Colonic mucosa (tissue), 4 donors: ENCODE measurements at places on chromosomes 11 and 22. TPM values are rescaled to one million over a fixed set of nuclear protein-coding genes. Genes with fewer than 3 reads are reported as not detected.
A peak's percentile ranks its signal among the peaks of the same experiment; 100 is the strongest.

GRCh38 chr22:49792107-49792506 is 35.6 kb downstream of the BRD1 start:
- DNase-seq = no peak

MPPED2 gene
- 1.8 TPM for total RNA-seq

DNA sequence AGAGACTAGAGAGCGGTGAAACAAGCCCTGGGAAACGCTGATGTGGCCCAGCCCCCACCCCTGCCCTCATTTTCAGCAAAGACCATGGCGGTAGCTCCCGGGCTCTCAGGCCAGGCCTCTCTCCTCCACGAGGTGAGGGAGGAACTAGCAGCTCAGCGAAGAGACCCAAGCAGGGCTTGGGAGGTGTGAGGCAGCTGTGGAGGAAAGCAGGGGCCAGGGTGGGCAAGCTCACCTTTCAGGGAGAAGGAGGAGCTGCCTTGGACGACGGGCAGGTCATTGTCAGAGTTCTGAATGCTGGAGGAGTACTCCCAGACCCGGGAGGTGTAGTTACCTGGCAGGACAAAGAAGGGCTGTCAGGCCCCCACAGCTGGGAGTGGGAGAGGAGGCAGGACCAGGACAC is 19.9 kb downstream of the TRIM29 start:
- DNase-seq = no peak

KCNJ11 gene
- total RNA-seq = 2.9 TPM

MLC1 gene
- not detected for total RNA-seq

- peak; percentile 64 for DNase-seq
These were observed 1.8 kb downstream of the ARRB1 start for GRCh38 chr11:75349521-75350116.

DNA sequence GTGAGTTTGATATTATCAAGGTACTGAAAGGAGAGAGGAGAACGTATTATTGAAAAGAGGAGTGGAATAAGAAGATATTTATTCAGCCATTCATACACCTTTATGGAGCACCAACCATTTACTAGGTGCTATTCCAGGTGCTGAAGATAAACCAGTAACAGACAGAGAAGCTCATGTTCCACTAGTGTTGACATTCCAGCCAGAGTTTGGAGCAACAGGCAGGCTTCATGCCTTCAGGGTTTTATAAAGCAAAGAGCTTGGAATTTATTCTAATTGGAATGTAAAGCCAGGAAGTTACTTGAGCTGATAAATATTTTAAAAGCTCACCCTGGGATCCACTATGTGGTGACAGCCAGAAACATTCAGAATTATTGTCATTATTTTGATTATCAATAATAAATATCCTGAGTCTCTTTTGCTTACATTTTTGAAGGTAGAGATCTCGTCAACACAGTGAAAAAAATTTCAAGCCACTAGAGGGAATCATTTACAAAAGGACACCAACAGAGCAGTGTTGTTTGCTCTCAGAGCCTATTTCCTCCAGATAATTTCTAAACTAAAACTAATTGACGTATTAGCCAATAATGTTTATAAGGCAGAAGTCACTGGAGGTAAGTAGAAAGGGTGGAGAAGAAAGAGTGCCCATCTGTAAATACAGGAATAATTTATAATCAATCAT is 172.0 kb downstream of the KCNA4 start:
- DNase-seq = no peak

SMIM35 gene
- not detected for total RNA-seq

DNA sequence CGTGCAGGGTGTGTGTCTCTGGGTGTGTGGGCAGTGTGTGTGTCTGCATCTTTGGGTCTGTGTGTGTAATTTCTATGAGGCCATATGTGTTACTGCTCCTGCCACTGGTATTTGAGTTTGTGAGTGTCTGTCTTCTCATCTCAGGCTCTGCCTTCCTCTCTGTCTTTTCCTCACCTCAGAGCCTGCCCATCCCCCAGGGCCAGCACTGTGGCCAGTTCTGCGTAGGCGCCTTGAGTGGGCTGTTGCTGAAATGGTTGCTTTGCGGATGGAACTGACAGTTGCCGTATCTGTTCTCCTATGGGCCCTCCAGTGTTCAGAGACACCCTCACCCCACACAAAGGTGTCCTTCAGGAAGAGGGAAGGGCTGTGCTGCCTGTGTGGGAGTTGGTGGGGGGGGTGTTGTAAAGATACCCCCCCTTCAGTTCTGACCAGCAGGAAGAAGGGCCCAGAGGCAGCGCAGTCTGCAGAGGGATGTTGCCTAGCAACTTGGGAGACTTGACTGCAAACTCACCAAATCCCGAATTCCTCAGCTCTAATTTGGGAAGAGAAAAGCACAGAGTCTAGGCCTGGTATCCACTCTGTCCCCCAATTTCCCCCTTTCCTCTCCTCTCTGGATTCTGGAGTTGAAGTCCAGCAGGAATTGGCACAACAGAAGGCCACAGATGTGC is 2.0 kb upstream of the NRGN start:
- DNase-seq = no peak

DNA sequence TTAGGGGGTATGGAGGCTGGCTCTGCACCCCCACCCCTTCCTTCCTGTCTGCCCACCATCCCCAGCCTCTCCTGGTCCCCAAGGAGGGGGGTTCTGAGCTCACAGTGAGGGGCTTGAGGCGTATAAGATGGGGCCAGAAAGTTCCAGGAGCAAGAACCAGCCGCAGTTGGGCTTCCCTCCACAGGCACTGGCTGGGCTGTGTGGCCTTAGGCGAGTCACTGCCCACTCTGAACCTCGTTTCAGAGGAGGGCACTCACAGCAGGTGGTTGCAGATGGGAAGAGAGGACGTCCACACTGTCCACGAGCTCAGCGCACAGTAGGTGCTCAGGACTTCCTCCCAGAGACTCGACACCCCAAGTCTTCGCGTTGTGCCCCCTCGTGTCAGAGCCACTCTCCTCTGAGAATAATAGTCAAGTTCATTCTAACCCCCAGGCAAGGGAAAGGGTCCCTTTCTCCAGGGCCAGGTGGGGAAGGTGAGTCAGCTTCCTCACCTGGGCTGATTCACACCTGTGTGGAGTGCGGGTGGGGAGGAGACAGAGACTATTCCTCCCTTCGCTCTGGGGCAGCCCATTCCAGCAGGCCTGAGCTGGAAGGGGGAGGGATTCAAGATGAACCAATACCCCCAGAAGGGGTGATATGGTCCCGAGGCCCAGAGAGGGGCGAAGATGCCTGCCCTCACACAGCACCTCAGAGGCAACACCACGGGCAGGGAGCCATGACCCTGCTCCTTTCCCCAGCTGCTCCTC is 29.3 kb downstream of the RPL3 start:
- no peak for DNase-seq

CTTN gene
- 302 TPM for total RNA-seq

DNA sequence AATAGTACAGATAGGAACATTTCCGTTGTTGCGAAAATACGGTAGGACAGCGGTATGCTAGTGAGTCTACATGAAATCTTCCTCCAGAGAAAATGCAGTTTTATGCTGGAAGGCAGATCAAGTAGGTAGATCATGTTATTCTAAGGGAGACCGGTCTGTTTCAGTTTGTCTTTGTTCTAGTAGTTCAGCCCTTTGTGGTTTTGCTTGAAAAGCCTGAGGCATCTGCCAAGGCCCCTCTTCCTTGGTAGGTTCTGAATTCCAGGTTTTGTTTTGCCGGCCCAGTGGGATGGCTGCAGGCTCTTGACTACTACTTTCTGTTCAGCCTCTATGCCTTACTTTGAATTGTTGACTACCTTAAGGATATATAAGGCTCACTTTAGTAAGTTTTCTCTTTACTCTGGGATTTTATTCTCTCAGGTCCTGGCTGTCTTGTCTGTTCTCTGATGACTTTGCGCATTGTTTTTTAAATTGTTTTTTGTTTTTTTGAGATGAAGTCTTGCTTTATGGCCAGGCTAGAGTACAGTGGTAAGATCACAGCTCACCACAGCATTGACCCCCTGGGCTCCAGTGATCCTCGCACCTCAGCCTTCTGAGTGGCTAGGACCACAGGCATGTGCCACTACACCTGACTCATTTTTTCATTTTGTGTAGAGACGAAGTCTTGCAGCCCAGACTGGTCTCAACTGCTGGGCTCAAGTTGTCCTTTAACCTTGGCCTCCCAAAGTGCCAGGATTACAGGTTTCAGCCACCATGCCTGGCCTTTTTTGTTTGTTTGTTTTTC is 53.7 kb downstream of the HIPK3 start:
- DNase-seq = no peak

- DNase-seq = no peak
These were observed 898 bp upstream of the ROBO3 start for GRCh38 chr11:124864176-124864891.

PLAAT4 gene
- total RNA-seq = 40.7 TPM

GRCh38 chr11:125356797-125357196 is 139.3 kb downstream of the FEZ1 start:
- DNase-seq = no peak

DNA sequence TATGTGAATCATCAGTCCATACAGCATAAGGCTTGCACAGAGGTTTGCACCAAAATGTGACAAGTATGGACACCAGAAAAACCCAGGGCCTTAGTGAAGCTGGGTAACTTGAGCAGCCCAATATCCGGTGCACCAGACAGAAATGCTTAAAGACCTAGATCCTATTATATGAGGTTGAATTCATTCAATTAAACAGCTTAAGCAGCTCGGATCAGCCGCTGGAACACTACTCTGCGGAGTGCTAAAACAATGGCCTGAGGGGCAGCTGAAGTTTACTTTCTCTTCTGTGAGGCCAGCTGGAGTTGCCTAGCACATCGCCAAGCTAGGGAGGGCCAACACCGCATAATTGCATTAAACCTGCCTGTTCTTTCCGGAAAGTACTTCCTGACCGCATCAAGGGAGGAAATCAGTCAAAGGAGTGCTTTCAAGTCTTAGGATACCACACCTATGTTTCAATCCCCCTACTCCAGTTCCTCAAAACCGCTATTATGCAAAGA is 17.0 kb upstream of the FAM181B start:
- DNase-seq = no peak

- no peak for DNase-seq
These were observed 13.2 kb upstream of the APOL6 start for GRCh38 chr22:35634943-35635540.

UPB1 gene
- 0.20 TPM for total RNA-seq

DNA sequence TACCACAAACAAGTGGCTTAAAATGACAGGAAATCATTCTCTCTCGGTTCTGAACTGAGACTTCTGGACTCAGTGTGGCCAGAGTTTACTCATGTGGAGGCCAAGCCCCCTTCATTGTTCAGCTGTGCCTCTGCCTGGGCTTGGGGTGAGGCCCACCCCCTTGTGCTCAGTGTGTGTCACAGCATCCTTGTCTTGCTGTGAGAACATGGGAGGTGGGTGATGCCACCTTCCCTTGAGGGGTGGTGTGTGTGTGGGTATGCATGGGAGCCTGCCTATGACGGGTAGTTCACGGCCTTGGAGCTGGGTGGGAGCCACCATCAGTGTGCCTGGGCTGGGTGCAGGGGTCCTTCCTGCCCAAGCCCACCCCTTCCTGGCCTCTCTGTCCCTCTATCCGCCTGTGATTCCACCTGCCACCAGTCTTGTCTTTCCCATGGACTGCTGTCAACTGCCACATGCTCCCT is 101.7 kb downstream of the MORC2 start:
- no peak for DNase-seq

GRCh38 chr11:64998690-64999431 is 2.1 kb upstream of the BATF2 start:
- peak; percentile 90 for DNase-seq

- DNase-seq = no peak
These were observed 687.2 kb downstream of the OPCML start for GRCh38 chr11:132844956-132845696.

- DNase-seq = no peak
These were observed at the start of gene HBD for GRCh38 chr11:5234381-5234834. Gene HBD, minus strand, starts transcription at chr11:5234483. Its CDS starts 50 bp downstream, at chr11:5234433.

TMEM179B gene
- 46.7 TPM for total RNA-seq

GRCh38 chr11:114058026-114058706 is 1.3 kb upstream of the ZBTB16 start:
- no peak for DNase-seq

DNA sequence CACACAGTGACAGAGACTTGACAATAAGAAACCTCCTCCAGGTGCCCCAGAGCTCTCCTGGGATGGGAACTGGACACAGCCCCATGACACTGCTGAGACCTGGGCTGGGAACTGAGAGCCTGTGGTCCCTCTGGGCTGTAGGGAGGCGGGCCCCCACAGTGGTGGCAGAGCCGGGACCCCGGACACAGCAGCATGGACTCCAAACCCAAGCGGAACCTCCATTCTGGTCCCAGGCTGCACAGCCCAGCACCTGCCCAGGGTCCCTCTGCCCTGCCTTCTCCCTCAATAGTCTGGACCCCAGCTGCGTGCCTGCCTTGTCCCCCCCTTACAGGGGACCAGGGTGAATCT is 8.4 kb upstream of the APOBEC3H start:
- DNase-seq = no peak

GRCh38 chr22:38072322-38073149 is 11.4 kb downstream of the SLC16A8 start:
- DNase-seq = no peak

GRCh38 chr11:17714356-17714854 is 5.0 kb upstream of the MYOD1 start:
- DNase-seq = no peak
